ENCODE measurements at places on chromosomes 7 and 10. TPM values are rescaled to one million over a fixed set of nuclear protein-coding genes. Genes with fewer than 3 reads are reported as not detected.

The FAM25A gene
- not detected for total RNA-seq

The KNDC1 gene
- total RNA-seq = 1.1 TPM

The MRC1 gene
- 0.37 TPM for total RNA-seq

The CADPS2 gene
- total RNA-seq = not detected

The CYP26C1 gene
- not detected for total RNA-seq

The DNAH11 gene
- not detected for total RNA-seq

The ELMO1 gene
- total RNA-seq = 162 TPM

The SFXN3 gene
- 70.4 TPM for total RNA-seq

The ITPRID1 gene
- total RNA-seq = not detected

The NME8 gene
- not detected for total RNA-seq

The LBX1 gene
- total RNA-seq = not detected

The ABCA13 gene
- total RNA-seq = 1.1 TPM

The H2BK1 gene
- 3.8 TPM for total RNA-seq

The TCAF2 gene
- total RNA-seq = 41.3 TPM

The GIMAP8 gene
- total RNA-seq = 8.0 TPM

The CACNA2D1 gene
- total RNA-seq = not detected

The AMZ1 gene
- total RNA-seq = 1.8 TPM

The TAS2R4 gene
- total RNA-seq = 0.32 TPM

The ANXA8L1 gene
- total RNA-seq = not detected

The SHH gene
- not detected for total RNA-seq

The SEMA3C gene
- 1.2 TPM for total RNA-seq

The ACHE gene
- 0.20 TPM for total RNA-seq

The SEMA3A gene
- not detected for total RNA-seq

The AKR1C8 gene
- 3.2 TPM for total RNA-seq

The ZNF398 gene
- 14.4 TPM for total RNA-seq

The LRRC72 gene
- not detected for total RNA-seq

The SLC25A40 gene
- 24.2 TPM for total RNA-seq

The CNPY1 gene
- total RNA-seq = not detected

The AFAP1L2 gene
- 1.1 TPM for total RNA-seq

The PDZD7 gene
- total RNA-seq = 3.5 TPM

The TMEM229A gene
- total RNA-seq = not detected

The EN2 gene
- total RNA-seq = not detected

The HOXA7 gene
- total RNA-seq = not detected

The TBC1D12 gene
- not detected for total RNA-seq

The C10orf105 gene
- total RNA-seq = 0.52 TPM

The C7orf33 gene
- not detected for total RNA-seq

The LLCFC1 gene
- not detected for total RNA-seq

The FKBP6 gene
- total RNA-seq = not detected

The IL2RA gene
- 220 TPM for total RNA-seq

The KCP gene
- 0.22 TPM for total RNA-seq

The CCL24 gene
- total RNA-seq = not detected

The DENND10 gene
- total RNA-seq = 82.6 TPM

The PTF1A gene
- total RNA-seq = not detected

The PRKRIP1 gene
- 47.7 TPM for total RNA-seq

The AQP1 gene
- 0.20 TPM for total RNA-seq

The NIPSNAP2 gene
- 34.8 TPM for total RNA-seq

The OR6V1 gene
- not detected for total RNA-seq

The GPR26 gene
- total RNA-seq = not detected
